T-helper 1 cell (primary cell): ENCODE measurements at places on chromosomes 7 and 10.

GRCh38 chr7:120973849-120974248, 14.7 kb upstream of the CPED1 start:
- DNase-seq = no peak

GRCh38 chr10:52526251-52526823, 212.3 kb downstream of the DKK1 start:
- no peak for DNase-seq

DNA sequence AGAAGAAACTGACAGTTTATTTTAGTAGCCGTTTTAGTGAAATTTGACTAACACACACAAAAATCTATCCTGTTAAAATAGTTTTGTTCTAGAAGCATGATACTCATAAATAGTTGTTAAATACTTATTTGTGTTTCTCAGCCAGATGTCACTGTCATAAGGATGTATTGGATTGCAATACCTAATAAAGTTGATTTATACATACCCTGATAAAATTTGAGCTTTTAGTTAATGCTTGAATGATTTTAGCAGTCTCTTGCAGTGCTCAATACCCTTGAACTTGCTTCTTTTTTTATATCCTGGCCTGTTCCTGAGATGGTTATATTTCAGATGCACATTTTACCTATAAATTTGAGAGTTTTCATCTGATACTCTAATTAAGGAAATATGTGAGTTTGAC, 10.1 kb downstream of the ING3 start:
- DNase-seq = no peak

DNA sequence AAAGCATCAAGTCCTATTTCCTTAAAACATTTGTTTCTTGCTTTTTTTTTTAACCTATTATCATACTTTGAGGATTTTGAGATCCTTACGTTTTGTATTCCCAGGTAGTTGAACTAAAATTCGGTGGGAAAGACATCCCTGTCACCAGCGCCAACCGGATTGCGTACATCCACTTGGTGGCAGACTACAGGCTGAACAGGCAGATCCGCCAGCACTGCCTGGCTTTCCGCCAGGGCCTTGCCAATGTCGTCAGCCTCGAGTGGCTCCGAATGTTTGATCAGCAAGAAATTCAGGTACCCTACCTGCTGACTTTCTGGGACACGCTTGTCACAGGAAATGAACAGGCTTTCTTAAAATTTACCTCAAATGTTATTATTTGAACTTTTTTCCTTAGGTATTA, 83.0 kb upstream of the DNAJB6 start:
- no peak for DNase-seq

DNA sequence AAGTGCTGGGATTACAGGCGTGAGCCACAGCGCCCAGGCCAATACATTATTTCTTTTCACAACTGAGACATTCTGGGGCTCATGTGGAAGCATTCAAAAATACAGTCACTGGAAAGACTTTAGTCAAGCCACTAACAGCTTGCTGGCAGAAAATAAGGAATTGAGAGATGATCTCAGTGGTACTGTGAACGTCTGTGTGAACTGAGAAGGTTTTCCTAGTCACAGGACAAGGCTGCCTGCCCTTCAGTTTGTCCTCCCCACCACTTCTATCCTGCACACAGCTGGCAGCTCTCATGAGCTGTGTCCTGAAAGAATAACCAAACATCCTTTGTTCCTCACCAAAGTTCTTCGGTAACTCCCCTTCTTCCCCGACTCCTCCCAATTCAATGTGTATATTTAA, 31.3 kb upstream of the ITGA8 start:
- no peak for DNase-seq
